ENCODE measurements at places on chromosomes 4 and X. TPM values are rescaled to one million over a fixed set of nuclear protein-coding genes. Genes with fewer than 3 reads are reported as not detected.

GABRG1 gene
- not detected for total RNA-seq

MAGEB17 gene
- total RNA-seq = not detected

HOPX gene
- not detected for total RNA-seq

NPY5R gene
- total RNA-seq = not detected

TMEM156 gene
- total RNA-seq = 22.8 TPM

ETDA gene
- total RNA-seq = not detected

CLDN22 gene
- total RNA-seq = not detected

HMX1 gene
- total RNA-seq = 0.10 TPM

PDCL2 gene
- not detected for total RNA-seq

ZNF157 gene
- total RNA-seq = not detected

GCNA gene
- total RNA-seq = 1.4 TPM

STK32B gene
- total RNA-seq = 20.1 TPM

LRP2BP gene
- total RNA-seq = 0.18 TPM

NXF2 gene
- total RNA-seq = not detected

DDIT4L gene
- 0.37 TPM for total RNA-seq

TLR3 gene
- total RNA-seq = 0.44 TPM

MAGEB10 gene
- not detected for total RNA-seq

CT45A5 gene
- not detected for total RNA-seq

PASD1 gene
- total RNA-seq = not detected

SLITRK2 gene
- total RNA-seq = not detected

NOX1 gene
- total RNA-seq = not detected
